ENCODE measurements at places on chromosomes 6 and 20. TPM values are rescaled to one million over a fixed set of nuclear protein-coding genes. Genes with fewer than 3 reads are reported as not detected.

MTFR2 gene
- total RNA-seq, result 3.8 TPM

DNA sequence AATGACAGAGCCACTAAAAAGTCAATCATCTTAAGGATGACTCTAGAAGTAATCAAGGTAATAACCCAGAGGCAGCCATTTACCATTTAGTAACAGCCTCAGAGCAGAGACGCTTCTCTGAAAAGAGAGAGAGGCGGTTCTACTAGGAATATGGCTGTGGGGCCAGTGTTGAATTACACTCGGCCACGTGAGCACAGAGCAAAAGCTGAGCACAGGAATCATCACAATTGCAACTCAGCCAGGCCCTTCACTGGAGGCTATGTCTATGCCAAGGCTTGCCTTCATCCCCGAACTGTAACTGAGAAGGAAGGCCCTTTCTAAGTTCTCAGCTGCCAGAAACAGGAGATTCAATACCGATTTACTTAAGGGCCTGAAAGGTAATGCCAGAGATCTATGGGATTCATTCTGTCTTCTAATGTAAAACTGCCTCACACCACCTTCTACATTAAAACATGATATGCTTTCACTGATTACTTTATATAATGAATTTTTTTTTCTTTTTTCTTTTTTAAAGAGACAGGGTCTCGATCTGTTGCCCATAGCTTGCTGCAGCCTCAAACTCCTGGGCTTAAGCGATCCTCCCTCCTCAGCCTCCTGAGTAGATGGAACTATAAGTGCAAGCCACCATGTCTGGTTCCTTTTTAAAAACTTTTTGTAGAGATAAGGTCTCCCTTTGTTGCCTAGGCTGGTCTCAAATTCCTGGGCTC, 67.6 kb downstream of the NUDT3 start:
- no peak overlapping the region for H3K4me3 ChIP-seq
- DNase-seq, result no peak
- no peak overlapping the region for H3K27ac ChIP-seq
- H3K4me1 ChIP-seq, result peaks cover 1% of the 10 kb centered on the region
- peaks cover 6% of the 10 kb centered on the region for H3K36me3 ChIP-seq
- H3K27me3 ChIP-seq, result no peaks in the 10 kb centered on the region

DNA sequence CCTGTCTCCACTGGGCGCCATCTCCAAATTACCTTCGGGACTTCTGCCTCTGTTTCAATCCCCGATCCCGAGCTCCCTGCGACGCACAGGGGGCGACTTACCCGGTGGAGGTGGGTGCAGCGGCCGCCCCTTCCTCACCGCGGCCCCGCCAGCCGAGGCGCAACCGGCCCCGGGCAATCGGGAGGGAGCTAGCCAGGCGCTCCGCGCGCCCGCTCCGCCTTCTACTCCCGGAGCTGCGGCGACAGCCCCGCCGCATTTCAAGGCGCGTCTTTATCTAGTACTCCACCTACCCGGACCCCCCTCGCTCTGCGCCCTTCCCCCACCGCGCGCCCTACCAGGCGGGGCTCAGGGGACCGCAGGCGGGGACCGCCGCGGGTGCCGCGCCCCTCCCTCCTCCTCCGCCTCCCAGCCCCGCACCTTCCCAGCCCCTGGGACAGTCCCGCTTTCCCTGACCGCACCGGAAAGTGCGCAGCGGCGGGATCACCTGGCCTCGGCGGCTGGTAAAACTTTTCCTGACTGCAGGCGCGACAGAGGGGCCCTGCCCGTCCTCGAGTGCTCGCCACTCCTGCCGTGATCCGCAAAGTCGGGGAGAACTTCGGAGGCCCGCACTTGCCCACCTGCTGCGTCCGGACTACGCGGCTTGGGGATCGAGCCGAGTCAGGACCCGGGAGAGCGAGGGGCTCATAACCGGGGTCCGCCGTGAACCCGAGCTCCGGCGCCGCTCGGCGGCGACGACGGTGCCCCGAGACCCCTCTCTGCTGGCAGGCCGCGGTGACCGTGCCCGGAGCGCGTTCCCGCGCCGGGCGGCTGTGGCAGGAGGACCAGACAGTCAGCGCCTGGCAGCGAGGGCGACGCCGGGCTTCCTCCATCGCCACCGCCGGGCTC, 8.0 kb upstream of the NKX2-2 start:
- H3K27ac ChIP-seq, result peak overlapping the region; percentile 90
- peak overlapping the region; percentile 72 for H3K4me3 ChIP-seq
- peaks cover 2% of the 10 kb centered on the region for H3K36me3 ChIP-seq
- H3K27me3 ChIP-seq, result peaks cover 89% of the 10 kb centered on the region
- peak; percentile 14 for DNase-seq

DNA sequence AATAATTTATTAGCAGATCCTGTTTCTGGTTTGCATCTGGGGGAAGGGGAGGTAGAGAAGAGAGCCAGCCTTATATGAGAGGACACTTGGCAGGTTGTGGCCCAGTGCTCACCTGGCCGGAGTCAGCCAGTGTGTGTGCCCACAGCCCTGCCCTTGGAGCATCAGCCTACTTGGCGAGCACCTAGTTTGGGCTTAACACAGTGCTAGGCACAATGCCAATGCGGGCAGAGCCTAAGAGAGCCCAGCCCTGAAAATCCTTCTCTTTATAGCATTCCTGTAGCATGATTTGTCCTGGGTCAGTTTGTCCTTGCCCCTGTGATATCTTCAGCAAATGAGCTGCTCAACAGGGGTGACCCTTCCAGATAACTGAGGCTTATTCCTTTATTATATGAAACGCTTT, 73.0 kb downstream of the SLX4IP start:
- H3K36me3 ChIP-seq, result no peaks in the 10 kb centered on the region
- DNase-seq, result no peak
- H3K27ac ChIP-seq, result no peak overlapping the region
- no peaks in the 10 kb centered on the region for H3K27me3 ChIP-seq

DNA sequence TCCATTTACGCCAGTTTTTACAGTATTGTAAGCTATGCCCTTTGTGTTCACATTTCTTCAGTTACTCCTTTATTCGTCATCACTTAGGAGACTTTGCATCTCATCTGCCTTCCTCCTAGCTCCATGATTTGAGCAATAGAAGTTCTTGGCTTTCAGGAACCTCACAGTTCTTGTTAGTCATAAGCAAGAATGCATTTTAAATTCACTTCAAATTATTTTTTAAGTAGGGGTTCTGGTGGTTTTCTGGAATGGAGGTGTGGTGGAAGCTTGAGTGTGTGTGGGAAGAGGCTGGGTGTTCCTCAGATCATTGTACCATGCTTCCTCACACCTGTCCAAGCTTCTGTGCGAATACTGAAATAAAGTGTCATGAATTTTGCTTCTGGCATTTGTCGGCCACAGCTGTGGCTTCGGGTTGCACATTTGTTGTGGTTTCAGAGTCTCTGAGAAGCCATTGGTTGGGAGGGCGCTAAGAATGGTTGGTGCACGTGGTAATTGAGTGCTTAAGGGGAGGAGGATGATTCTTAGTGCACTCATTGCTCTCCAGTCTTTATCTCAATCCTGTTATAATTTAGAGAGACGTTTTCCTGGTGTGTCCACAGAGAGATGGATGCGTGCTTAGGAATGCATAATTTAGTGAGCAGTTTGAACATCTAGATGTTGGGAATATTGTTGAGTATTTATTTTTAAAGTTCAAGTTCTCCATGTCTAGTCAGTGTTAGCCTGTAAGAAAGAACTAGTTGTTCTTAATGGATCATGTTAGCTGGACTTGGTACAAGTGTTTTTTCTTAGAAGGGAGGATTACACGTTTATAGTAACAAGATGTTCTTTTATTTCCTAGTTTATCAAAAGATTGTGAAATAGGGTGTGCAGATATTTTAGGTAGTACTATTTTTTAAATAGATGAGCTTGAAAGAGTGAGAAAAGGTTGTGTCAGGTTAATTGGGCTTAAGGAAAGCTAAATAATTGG, 31.9 kb downstream of the FOXO3 start:
- peaks cover 2% of the 10 kb centered on the region for H3K36me3 ChIP-seq
- H3K27ac ChIP-seq, result peak overlapping the region; percentile 49
- no peak for DNase-seq
- no peaks in the 10 kb centered on the region for H3K27me3 ChIP-seq
- no peak overlapping the region for H3K4me3 ChIP-seq

DNA sequence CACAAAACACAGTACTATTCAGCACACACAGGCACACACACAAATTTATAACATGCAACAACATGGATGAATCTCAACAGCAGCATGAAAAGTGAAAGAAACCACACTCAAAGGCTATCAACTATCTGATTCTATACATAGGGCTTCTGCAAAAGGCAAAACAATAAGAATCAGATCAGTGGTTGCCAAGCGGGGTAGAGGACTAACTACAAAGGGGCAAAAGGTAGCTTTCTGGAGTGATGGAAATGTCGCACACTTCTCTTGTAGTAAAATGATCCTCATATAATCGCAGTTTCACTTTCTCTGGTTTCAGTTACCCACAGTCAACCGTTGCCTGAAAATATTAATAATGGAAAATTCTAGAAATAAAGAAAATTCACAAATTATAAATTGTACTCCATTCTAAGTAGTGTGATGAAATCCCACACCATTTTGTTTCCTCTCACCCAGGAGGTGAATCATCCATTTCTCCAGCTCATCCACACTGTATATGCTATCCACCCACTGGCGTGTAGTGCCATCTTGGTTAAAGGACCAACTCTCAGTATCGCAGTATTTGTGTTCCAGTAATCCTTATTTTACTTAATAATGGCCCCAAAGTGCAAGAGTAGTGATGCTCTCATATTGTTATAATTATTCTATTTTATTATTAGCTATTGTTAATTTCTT, 12.8 kb upstream of the PLN start:
- no peak for DNase-seq
- H3K36me3 ChIP-seq, result peaks cover 5% of the 10 kb centered on the region
- no peaks in the 10 kb centered on the region for H3K27me3 ChIP-seq
- H3K4me1 ChIP-seq, result peaks cover 18% of the 10 kb centered on the region
- H3K4me3 ChIP-seq, result no peak overlapping the region

Measured in progenitor cell of endocrine pancreas (in vitro differentiated cells).